ENCODE measurements at places on chromosomes 12 and 14.

DNA sequence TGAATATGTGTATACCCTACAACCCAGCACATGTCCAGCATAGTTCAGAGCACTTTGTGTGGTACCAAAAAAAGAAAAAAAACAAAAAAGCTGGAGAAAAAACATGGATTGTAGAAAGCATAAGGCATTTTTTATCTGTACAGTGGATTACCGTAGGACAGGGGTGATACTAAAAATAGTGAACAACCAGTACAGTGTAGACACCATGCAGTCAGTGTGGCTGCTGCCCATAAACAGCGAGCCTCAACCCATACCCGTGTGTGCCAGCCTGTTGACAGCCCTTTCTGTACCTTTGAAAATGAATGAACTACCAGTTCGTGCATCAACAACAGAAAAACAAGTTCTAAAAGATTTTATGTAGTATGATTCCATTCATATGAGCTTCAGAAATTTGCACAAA is 25.1 kb downstream of the RASSF8 start:
- DNase-seq = no peak

GRCh38 chr14:90700933-90701776 is 115.1 kb downstream of the TTC7B start:
- no peak for DNase-seq

DNA sequence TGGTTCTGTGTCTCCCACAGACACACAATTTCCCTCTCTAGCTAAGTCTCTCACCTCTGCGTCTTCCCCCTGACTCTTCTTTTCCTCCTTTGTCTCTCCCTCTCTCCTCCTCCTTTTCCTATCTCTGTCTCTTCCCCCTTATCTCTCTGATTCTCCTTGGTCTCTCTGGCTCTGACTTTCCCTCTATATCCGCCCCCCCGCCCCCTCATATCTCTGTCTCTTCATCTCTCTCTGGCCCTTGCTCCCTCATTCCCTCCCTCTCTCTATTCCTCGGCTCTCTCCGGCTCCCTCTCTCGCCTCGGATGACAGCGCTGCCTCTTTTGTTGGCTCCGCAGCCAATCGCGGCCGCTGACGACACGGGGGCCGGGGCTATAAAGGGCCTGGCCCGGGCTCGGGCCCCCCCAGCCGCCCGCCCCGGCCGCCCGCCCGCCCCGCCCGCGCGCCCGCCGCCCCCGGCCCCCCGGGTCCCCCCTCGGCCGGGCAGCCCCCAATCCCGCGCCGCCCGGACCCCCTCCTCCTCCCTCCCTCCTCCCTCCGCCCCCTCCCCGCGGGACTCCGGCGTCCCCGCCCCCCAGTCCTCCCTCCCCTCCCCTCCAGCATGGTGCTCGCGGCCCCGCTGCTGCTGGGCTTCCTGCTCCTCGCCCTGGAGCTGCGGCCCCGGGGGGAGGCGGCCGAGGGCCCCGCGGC is at the start of gene GDF11:
Gene GDF11, plus strand, starts transcription at position 404 of the 687 bp plus-strand sequence. Its CDS starts 195 bp downstream, at position 599.
- DNase-seq = peak; percentile 68

DNA sequence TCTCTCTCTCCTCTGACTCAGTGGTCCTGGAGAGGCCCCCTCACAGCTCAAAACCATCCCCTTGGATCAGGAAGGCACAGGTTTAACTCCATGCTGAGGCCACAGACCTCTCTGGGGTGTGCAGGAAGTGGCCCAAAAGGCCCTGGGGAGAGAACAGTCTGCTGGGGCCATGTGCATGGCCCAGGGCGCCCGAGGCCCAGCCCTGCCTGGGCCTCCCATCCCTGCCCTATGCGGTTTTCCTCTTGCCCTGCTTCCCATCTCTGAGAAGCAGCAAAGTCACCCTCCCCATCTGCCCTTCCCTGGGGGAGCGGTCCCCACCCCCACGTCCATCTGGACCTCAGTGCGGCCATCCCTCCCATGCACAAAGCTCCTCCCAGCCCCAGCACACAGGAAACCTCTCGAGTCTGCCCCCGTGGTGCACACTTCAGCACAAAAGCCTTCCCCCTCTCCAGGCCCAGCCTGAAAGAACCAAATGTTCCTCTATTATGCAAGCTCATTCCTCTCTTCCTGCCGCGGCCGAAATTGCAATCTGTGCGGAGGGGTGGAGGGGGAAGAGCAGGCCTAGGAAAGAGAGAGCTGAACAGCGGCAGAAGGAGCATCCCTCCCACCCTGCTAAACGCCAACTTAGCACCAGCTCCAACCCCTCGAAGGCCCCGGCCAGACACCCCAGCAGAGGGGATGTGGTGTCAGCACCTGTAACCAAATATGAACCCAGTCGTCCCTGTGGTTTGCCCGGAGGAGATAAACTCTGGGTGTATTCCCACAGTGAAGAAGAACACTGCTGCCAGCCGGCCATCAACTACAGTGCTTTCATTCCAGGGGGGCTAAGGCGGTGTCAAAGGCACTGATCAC is 108.5 kb downstream of the SCARB1 start:
- no peak for DNase-seq

GRCh38 chr14:24253936-24254335 is 9.0 kb downstream of the TGM1 start:
- no peak for DNase-seq

DNA sequence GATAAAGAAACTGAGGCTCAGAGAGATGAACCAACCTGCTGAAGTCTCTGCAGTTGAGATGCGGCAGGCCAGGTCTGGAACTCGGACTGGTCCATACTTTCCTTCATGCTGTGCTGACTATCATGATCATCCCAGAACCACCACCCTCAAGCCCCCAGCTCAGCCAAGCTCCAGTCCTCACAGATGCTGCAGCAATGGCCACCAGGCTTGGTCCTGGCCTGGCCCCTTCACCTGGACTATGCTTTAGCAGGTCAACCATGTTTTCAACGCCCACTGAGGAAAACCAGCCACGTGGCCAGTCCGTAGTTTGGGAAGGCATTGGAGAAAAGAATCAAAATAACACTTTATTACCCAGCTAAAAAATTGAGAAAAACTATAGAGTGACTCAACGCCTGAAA is 1.4 kb downstream of the GPR68 start:
- no peak for DNase-seq

- peak; percentile 17 for DNase-seq
Observed at GRCh38 chr14:99272899-99273765, 1.1 kb upstream of the BCL11B start.

DNA sequence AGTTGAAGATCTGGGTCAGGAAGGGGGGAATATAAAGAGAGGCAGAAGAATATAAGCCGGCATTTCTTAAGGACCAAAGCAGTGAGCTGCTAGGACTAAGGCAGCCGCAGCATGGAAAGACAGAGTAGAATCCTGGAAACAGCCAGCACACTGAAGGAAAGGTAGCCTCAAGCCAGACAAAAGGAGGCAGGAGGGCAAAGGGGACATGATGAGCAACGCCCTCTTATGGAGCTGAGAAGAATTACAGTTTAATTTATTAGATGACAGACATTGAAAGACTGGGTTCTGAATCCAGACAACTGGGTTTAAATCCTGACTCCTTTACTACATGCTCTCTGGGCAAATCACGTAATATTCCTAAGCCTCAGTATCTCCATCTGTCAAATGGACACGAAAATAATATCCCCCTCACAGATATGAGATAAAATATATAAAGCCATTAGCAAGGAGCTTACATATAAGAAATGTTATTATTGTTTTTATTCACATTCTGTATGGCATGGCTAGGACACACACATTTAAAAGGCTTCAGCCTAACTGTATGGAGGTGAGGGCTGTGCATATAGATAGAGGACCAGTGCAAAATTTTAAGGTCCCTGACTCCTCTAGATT is 8.1 kb upstream of the PCED1B start:
- DNase-seq = no peak

DNA sequence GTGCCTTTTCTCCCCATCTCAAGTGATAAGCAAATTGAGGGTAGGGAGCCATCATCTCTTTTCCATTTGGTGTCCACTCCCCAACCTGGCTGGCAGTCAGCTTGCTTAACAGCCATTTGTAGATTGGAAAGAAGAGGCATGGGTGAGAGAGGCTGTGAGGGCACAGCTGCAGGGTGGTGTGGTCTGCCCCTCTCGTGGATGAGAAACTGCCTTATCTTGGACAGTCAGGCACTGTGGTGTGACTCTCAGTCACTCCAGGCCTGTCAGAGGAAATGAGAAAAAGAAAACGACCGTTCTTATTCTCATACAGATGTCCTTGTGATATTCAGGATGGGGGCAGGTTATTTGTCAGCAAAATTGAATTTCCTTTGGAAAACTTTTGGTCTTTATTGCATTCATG is 65.1 kb upstream of the SRSF5 start:
- DNase-seq = no peak

DNA sequence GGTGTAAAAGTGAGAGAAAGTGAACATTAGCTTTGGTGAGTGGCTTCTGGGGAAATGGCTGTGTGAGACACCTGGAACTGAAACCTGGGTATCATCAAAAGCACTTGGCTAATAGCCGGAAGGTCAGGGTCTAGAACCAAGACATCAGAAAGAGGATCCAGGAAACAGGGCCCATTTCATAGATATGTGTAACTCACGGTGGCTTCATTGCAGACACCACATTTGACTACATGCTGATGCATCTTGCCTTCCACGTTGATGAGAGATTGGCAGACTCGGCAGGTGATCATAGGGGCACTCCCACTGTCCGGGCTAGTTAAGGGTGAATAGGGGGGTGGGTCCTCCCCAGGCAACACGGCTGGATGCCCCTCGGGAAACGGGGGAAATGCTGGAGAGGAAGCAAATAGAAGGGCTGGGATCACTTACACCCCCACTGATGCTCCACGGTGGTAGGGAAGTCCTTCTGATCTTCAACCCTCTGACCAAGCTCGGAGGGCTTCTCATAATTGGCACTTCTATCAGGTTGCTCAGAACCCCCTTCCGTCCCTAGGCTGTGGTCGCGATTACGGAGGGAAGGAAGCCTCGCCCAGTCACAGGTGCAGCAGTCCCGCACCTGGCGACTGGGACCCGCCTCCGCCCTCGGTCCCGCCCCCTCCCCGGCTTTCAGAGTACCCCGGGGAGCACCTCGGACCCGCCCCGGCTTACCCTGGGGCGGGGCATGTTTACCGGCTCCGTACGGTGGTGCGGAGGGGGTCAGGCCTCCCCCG is 593 bp downstream of the PIP4P1 start:
- peak; percentile 49 for DNase-seq

GRCh38 chr14:99891900-99892299 is 98.7 kb downstream of the EML1 start:
- DNase-seq = no peak

- no peak for DNase-seq
Observed at GRCh38 chr12:5210923-5211290, 167.2 kb downstream of the KCNA5 start.

DNA sequence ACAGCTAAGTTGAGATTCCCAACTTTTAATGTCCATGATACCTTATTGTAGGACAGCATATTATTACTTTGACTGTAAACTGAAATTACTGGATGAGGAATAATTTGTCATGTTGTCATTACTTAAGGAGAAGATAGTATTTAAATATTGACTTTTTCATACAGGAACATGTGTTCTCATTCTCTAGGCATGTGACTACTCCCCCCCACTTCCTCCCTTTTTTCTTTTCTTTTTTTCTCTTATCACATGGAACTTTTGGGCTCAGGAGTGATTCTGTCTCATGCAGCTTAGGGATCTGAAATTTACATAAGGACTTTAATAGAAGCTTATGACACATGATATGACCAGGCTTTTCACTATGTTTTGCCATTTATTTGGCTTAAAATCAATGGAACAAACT is 127.7 kb upstream of the SLCO1C1 start:
- no peak for DNase-seq

DNA sequence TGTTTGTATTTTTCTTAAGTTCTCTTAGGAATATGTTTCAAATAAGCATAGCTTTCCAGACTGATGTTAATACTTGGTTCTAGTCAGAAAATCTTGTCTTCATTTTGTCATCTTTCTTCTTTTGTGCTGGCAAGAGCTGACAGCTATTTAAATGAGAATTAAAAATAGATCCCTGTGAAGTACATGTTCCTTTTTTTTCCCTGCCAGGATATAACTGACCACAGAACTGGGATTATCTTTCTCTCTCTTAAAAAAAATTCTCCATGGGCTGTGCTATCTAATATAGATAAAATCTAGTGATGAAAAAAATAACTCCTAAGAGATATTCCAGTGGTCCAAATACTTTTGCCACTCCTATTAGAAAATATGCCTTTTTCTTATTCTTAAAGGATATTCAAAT is 163.4 kb downstream of the AKAP6 start:
- no peak for DNase-seq

GRCh38 chr12:27260746-27261145 is 16.7 kb downstream of the STK38L start:
- no peak for DNase-seq

DNA sequence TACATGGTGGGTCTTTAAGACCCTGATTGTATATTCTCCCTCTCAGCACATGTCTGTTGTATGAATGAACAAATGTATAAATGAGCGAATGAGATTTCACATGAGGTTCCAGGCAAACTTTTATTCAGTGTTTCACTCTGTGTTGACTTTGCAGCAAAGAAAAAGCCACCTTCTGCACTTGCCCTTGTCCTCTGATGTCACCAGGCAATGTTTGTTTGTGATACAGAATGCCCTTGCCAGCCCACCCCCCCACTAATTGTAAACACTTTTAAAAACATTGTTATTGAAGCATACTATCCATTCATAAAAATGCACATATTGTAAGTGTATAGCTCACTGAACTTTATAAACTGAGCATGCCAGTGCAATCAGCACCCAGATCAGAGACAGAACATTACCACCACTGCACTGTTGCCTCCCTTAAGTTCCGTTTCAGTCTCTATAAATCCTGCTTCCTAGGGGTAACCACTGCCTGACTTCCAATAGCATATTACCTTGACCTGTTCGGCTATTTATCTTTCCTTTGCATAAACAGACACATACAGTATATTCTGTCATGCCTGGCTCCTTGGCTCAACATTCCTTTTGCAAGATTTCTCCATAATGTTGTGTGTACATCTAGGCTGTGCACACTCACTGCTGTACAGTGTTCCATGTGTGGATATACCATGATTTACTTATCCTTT is 11.3 kb upstream of the LTA4H start:
- DNase-seq = no peak

DNA sequence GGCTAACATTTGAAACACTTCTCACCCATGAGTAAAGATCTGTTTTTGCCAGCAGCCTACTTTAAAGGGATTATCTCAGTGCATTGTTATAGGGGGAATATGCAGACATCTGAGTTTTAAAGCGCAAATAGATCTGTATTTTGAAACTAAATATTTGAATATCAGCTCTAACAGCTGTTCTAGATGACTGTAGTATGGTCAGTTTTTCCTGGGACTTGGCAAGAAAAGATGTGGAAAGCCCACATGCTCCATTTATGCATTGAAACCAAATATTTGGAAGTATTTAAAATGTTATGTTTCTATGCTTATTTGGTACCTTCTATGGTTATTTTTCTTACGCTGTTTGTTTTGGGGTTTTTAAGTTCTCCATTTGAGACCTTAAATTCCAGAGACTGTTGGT is 41.7 kb downstream of the RIC8B start:
- DNase-seq = no peak

GRCh38 chr12:51000245-51000644 is 25.9 kb downstream of the SLC11A2 start:
- DNase-seq = no peak

GRCh38 chr14:31897581-31898186 is 179.4 kb upstream of the ARHGAP5 start:
- DNase-seq = no peak

GRCh38 chr12:7161811-7162210 is 27.7 kb upstream of the PEX5 start:
- no peak for DNase-seq
